ENCODE measurements at places on chromosomes 11 and 22.

DNA sequence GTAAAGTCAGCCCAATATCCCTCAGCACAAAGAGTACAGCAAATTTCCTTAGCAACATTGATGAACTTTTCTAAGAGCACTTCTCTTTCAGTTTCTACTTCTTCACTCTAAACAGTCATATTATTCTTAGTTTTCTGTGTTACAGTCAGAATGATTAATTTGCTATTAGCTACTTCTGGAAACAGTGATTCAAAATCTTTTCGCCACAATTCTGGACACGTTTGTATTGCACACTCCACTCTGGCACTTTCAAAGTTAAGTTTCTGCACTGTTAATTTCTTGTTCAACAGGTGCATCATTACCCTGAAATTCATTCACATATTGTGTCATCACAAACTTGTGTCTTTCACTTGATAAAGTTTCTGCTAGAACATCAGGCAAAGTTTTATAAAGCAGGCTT is 22.5 kb downstream of the ABTB2 start:
- H3K27ac ChIP-seq = no peak overlapping the region
- no peak for DNase-seq

DNA sequence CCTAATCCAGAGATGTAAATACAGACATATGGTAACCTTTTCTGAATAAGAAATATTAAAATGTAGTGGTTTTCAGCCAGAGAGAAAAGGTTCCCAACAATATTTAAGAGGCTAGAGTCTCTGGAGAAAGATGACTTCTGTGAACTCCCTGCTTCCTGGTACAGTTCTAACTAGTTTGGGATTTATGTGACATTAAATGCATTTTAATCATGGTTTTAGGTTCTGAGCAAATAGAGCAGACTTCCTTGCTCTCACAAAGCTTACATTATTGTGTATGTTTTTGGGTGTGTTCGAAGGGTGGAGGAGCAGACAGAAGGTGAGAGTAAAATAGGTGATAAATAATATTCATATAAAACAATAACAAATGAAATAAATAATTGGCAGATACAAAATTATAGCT is 250.1 kb upstream of the LUZP2 start:
- no peak overlapping the region for H3K4me3 ChIP-seq
- H3K4me1 ChIP-seq = no peaks in the 10 kb centered on the region
- DNase-seq = no peak
- no peaks in the 10 kb centered on the region for H3K27me3 ChIP-seq

DNA sequence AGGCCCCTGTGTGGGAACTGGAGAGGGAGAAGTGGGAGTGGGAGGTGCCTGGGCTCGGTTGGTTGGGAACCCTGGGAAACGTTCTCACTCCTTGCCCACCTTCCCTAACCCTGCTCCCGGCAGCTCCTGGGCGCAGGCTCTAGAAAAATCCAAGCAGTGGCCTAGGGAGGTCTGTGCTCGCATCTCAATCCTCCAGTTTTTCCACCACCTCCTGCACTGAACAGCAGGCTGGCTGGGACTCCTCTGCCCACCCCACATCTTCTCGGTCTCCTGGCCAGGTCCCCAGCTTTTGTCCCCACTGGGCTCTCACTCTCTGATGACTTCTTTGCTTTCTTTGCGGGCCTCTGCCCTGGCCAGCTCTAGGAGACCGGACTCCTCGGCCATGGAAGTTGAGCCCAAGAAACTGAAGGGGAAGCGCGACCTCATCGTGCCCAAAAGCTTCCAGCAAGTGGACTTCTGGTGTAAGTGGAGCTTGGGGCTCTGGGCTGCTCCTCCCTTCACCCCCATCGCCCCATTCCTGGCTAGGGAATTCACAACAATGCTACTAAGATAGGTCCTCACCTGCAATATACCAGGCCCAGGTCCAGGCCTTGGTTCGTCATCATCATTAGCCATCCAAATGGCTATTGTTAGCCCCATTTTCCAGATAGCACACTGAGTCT is 35.6 kb downstream of the PRDM11 start:
- no peak overlapping the region for H3K4me3 ChIP-seq
- peak overlapping the region; percentile 84 for H3K27ac ChIP-seq
- peaks cover 41% of the 10 kb centered on the region for H3K36me3 ChIP-seq
- peaks cover 35% of the 10 kb centered on the region for H3K4me1 ChIP-seq
- H3K27me3 ChIP-seq = peaks cover 12% of the 10 kb centered on the region
- no peak for DNase-seq

- H3K27me3 ChIP-seq = no peaks in the 10 kb centered on the region
- H3K27ac ChIP-seq = no peak overlapping the region
- H3K4me3 ChIP-seq = no peak overlapping the region
These were observed 279.1 kb downstream of the BRD1 start for GRCh38 chr22:49548356-49549202.

GRCh38 chr11:47155879-47156278 is 20.8 kb downstream of the ARFGAP2 start:
- H3K36me3 ChIP-seq = no peaks in the 10 kb centered on the region
- DNase-seq = no peak
- no peak overlapping the region for H3K4me3 ChIP-seq
- peaks cover 12% of the 10 kb centered on the region for H3K4me1 ChIP-seq
- no peaks in the 10 kb centered on the region for H3K27me3 ChIP-seq

DNA sequence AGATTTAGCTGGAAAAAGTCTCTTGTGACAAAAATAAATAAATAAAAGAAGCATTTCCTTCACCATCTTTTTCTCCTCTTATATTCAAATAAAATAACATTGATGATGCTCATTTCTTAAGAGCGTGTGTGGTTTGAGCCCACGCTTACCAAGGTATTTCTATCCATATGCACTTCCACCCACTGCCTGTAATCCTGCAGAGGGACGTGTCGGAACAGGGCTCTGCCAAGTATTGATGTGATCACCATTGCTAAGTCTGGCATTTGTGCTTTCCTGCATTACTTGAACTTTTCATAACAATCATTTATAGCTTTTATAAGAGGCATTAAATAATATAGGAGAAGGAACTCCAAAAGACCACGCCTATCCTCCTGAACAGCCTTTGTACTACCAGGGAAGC is 107.6 kb downstream of the SHANK2 start:
- H3K27ac ChIP-seq = no peak overlapping the region
- H3K36me3 ChIP-seq = no peaks in the 10 kb centered on the region
- H3K27me3 ChIP-seq = no peaks in the 10 kb centered on the region
- H3K4me1 ChIP-seq = no peaks in the 10 kb centered on the region
- no peak for DNase-seq

GRCh38 chr11:62146476-62147200 is 22.8 kb downstream of the INCENP start:
- no peak overlapping the region for H3K27ac ChIP-seq
- DNase-seq = peak; percentile 7
- H3K36me3 ChIP-seq = peaks cover 84% of the 10 kb centered on the region
- no peaks in the 10 kb centered on the region for H3K4me1 ChIP-seq

DNA sequence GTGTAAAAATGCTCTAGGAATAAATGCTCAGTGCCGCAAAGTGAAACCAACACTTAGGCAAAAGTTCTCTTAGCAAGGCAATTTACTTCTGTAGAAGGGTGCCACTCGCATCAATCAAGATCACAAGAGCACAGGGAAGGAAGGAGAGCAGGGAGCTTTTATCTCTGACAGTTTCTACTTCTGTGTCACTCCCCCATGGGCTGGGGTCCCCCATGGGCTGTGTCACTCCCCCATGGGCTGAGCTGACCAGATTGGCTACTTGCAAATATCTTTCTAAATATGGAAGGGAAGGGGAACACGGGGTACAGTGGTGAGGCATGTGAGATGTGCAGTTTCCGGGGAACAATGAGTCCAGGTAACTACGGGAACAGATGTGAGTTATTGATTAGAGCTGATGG is 397 bp downstream of the OR52N2 start:
- H3K4me1 ChIP-seq = peaks cover 5% of the 10 kb centered on the region
- no peaks in the 10 kb centered on the region for H3K36me3 ChIP-seq
- H3K27ac ChIP-seq = no peak overlapping the region
- H3K4me3 ChIP-seq = peak overlapping the region; percentile 24

DNA sequence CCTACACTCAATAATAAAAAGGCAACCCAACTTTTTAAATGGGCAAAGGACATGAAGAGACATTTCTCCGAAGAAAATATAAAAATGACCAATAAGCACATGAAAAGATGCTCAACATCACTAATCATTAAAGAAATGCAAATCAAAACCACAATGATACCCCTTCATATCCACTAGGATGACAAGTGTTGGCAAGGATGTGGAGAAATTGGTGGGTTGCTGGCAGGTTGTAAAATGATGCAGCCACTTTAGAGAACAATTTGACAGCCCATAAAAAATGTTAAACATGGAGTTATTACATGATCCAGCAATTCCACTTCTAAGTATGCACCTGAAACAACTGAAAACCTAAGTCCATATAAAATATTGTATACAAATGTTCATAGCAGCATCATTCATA is 73.2 kb upstream of the LMO2 start:
- H3K4me1 ChIP-seq = no peaks in the 10 kb centered on the region
- H3K27me3 ChIP-seq = no peaks in the 10 kb centered on the region
- no peak for DNase-seq
- no peak overlapping the region for H3K27ac ChIP-seq
- H3K36me3 ChIP-seq = no peaks in the 10 kb centered on the region

- no peaks in the 10 kb centered on the region for H3K4me1 ChIP-seq
- no peak overlapping the region for H3K4me3 ChIP-seq
- DNase-seq = peak; percentile 55
- no peaks in the 10 kb centered on the region for H3K36me3 ChIP-seq
- peaks cover 4% of the 10 kb centered on the region for H3K27me3 ChIP-seq
- no peak overlapping the region for H3K27ac ChIP-seq
These were observed 26.4 kb downstream of the KCTD17 start for GRCh38 chr22:37077802-37078448.

DNA sequence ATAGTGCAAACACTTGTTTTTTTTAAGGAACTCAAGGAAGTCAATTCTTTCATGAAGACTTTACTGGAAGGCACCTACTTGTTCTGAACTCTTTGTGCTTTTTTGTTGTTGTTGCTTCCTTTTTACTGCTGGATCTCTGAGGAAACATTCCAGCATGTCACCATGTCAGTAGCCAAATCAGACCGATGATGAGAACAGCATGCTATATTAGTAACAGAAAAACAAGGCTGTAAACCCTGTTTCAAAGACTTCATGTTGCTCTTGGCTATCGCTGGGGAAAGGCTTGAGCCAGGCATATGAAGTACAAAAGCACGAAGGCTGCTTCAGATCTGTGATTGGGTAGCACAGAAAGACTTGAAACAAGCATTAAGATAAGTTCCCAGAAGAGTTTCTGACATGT is 125.6 kb upstream of the SLC5A12 start:
- DNase-seq = no peak
- H3K27ac ChIP-seq = peak overlapping the region; percentile 58
- H3K27me3 ChIP-seq = no peaks in the 10 kb centered on the region
- H3K4me3 ChIP-seq = no peak overlapping the region
- no peaks in the 10 kb centered on the region for H3K4me1 ChIP-seq
- H3K36me3 ChIP-seq = no peaks in the 10 kb centered on the region

DNA sequence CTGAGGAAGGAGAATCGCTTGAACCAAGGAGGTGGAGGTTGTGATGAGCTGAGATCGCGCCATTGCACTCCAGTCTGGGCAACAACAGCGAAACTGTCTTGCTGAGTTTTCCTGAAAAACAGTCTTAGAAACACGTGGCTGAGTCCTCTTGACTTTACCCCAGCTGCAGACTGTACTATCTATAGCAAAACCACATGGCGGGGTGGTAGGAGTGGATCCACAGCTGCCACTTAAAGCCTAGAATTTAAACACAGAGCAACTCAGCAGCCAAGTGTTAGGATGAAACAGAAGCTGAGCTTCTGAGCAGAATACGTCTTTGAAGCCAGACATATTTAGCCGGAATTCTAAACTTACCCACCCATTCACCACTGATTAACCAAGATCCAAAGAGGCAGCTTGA is 14.1 kb downstream of the PATZ1 start:
- H3K27ac ChIP-seq = no peak overlapping the region
- no peak overlapping the region for H3K4me3 ChIP-seq
- peaks cover 95% of the 10 kb centered on the region for H3K36me3 ChIP-seq
- no peaks in the 10 kb centered on the region for H3K4me1 ChIP-seq

GRCh38 chr11:79309407-79309806 is 131.4 kb downstream of the TENM4 start:
- DNase-seq = no peak
- no peaks in the 10 kb centered on the region for H3K4me1 ChIP-seq
- H3K27me3 ChIP-seq = no peaks in the 10 kb centered on the region
- H3K36me3 ChIP-seq = no peaks in the 10 kb centered on the region

DNA sequence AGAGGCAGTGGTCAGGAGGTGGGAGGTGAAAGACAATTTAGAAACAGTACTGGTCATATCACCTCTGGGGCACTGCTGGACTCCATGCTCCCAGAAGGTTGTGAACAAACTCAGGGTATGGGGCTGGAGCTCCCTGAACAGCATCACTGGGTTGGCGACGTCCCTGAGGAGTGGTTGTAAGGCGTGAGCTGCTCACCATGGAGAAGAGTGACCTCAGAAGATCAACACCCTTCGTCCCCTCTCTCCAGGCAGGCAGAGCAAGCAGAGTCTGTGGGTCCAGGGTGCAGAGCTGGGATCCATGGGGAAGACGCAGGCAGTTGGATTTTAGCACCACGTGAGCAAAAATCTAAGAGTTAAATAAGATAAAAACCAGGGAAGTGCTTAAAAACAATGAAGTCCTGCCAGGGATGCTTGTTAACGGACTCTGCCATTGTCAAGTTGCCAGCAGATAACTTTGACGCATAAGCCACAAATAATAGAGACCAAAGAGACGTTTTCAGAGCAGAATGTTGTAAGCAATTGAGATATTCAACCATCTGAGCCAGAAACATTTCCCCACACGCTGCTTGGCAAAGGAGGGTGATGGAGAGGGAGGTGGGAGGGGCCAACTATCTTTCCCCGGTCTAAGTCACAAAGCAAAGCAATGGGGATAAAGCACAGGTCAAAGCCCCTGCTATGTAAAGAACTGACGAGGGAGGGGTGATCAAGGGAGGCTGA is 13.6 kb downstream of the PNPLA5 start:
- no peak overlapping the region for H3K4me3 ChIP-seq
- no peaks in the 10 kb centered on the region for H3K4me1 ChIP-seq
- DNase-seq = no peak

GRCh38 chr11:19102521-19102900 is 14.5 kb upstream of the ZDHHC13 start:
- H3K27ac ChIP-seq = no peak overlapping the region
- DNase-seq = no peak

GRCh38 chr11:79346021-79346420 is 94.8 kb downstream of the TENM4 start:
- H3K27me3 ChIP-seq = no peaks in the 10 kb centered on the region
- no peak overlapping the region for H3K4me3 ChIP-seq
- no peaks in the 10 kb centered on the region for H3K36me3 ChIP-seq
- DNase-seq = no peak
- H3K27ac ChIP-seq = no peak overlapping the region

DNA sequence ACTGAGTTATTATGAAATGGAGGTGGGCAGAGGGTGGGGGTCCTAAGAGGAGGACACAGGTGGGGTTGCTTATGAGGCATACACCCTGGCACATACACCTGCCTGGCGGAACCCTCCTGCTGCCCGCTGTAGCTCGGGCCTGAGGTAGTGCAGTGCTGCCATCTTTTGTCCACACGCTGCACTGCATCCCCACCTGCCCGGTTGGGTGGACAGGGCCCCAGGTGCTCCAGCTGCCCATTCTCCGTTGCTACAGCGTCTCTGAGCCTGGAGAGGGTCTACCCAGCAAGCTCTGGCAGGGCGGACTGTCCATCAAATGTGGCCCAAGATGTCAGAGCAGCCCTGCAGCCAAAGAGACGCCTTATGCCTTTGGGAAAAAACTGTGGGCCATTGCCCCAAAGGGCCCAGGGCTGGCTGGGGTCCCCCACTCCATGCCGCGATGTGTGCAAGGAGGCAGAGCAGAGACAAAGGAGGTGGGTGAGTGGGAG is 131.2 kb downstream of the BUD13 start:
- DNase-seq = no peak
- H3K4me1 ChIP-seq = no peaks in the 10 kb centered on the region
- H3K27ac ChIP-seq = no peak overlapping the region
